Type B pancreatic cell (in vitro differentiated cells): ENCODE measurements at places on chromosomes 1 and 21. TPM values are rescaled to one million over a fixed set of nuclear protein-coding genes. Genes with fewer than 3 reads are reported as not detected.

- H3K4me3 ChIP-seq: no peak overlapping the region
- DNase-seq: no peak
- no peak overlapping the region for H3K27ac ChIP-seq
- H3K36me3 ChIP-seq: no peaks in the 10 kb centered on the region
- H3K27me3 ChIP-seq: no peaks in the 10 kb centered on the region
- peaks cover 47% of the 10 kb centered on the region for H3K4me1 ChIP-seq
These were observed 4.2 kb downstream of the RERE start for GRCh38 chr1:8813016-8813763.

DNA sequence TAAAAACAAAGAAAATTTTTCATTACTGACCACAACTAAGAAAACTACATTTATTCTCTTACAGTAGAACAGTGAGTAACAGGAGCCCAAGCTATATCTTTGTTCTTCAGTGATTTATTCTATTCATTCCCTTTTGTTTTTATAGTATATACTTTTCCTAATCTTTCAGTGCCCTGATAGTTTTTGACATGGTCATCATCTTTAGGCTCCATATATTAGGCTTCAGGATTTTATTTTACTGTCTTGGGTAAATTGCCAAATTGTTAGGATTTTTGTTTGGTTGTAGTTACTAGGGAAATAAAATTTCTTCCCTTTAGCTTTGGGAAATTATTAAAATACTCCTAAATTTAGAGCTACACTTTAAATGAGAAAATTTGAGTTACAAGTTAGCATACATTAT, 10.3 kb downstream of the FBXO28 start:
- H3K4me3 ChIP-seq: no peak overlapping the region
- no peak for DNase-seq
- no peak overlapping the region for H3K27ac ChIP-seq
- H3K36me3 ChIP-seq: peaks cover 13% of the 10 kb centered on the region

GRCh38 chr21:45868488-45868887, 113.1 kb upstream of the COL6A1 start:
- DNase-seq: no peak
- H3K36me3 ChIP-seq: no peaks in the 10 kb centered on the region

DNA sequence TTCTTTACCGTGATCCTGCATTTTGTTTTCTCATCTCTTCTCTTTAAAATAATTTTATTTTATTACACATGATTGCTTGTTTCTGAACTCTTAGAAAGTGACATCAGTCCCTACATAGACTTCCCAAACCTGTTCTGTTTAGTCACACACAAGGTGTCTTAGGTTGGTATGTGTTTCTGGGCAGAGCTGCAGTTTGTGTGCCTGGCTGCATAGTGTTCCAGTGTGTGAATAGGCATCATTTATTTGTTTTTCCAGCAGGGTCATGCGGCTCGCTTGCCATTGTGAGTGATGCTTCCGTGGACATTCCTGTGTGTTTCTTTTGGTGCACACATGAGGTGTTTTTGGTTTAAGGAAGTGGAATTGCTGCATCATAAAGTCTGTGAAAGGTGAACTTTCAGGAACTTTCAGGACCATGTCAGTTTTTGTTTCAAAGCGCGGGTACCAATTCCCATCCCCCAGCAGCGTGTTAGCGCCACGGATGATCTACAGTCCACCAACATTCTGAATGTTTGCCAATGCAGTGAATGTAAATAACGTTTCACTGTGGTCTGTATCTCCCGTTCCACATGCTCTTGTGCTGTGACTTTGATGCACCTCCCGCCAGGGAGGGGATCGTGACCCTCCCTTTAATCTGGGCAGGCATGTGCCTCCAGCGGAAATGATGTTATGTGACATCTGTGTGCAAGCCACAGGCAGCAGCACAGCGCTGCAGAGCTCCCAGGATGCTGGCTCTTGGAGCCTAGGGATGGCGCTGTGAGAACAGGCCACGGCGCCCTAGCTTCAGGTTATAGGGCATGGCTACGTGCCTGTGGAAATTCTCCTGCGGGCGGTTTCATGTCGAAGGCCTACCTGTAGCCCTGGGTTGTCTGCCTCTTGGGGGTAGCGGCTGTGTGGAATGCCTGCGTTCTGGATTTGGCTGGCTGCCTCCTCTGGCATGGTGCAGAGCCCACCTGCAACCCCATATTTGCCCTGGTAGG, 144.6 kb upstream of the COL6A1 start:
- H3K36me3 ChIP-seq: no peaks in the 10 kb centered on the region
- no peak overlapping the region for H3K4me3 ChIP-seq
- no peaks in the 10 kb centered on the region for H3K27me3 ChIP-seq

The SNRNP40 gene
- total RNA-seq: 57.1 and 79.9 TPM in 2 replicates

- no peak overlapping the region for H3K4me3 ChIP-seq
- H3K27me3 ChIP-seq: no peaks in the 10 kb centered on the region
- DNase-seq: no peak
These were observed 17.1 kb downstream of the MORC3 start for GRCh38 chr21:36337099-36337509.

The TDRD5 gene
- total RNA-seq: 0.52 TPM in 1 of 2 replicates, not detected in the other

- peaks cover 32% of the 10 kb centered on the region for H3K36me3 ChIP-seq
- no peak overlapping the region for H3K4me3 ChIP-seq
- DNase-seq: no peak
- no peaks in the 10 kb centered on the region for H3K27me3 ChIP-seq
- H3K4me1 ChIP-seq: no peaks in the 10 kb centered on the region
These were observed 25.8 kb downstream of the HYI start for GRCh38 chr1:43427941-43428340.

- no peaks in the 10 kb centered on the region for H3K4me1 ChIP-seq
- no peak overlapping the region for H3K27ac ChIP-seq
- H3K36me3 ChIP-seq: no peaks in the 10 kb centered on the region
- peak overlapping the region; percentile 14 for H3K4me3 ChIP-seq
- peaks cover 73% of the 10 kb centered on the region for H3K27me3 ChIP-seq
- no peak for DNase-seq
These were observed 493 bp upstream of the ESPN start for GRCh38 chr1:6424000-6424565.

DNA sequence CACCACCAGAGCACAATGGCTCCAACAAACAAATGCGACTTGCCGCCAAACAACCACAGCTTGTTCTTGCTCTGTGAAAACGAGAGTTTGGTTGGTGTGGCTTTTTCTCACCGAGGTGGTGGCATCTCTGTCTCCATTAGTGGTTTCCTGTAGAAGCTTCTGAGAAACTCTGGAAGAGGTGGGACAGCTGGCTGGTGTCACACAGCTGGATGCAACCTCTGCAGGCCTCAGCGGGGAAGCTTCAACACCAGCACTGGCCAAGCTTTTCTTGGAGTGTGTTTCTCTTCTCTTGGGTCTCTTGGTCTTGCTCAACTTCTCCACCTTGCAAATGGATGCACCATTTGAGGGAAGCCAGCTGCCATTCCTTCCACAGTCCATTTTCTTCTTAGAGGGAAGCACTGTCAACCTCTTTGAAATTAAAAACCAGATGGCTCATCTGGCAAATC, 124.8 kb downstream of the KCNN3 start:
- no peak overlapping the region for H3K4me3 ChIP-seq
- peaks cover 59% of the 10 kb centered on the region for H3K27me3 ChIP-seq
- H3K36me3 ChIP-seq: no peaks in the 10 kb centered on the region
- DNase-seq: no peak
- no peak overlapping the region for H3K27ac ChIP-seq

- H3K36me3 ChIP-seq: no peaks in the 10 kb centered on the region
- H3K4me1 ChIP-seq: peaks cover 53% of the 10 kb centered on the region
- H3K27ac ChIP-seq: peak overlapping the region; percentile 70
- H3K4me3 ChIP-seq: peak overlapping the region; percentile 93
- DNase-seq: no peak
These were observed 1.6 kb downstream of the TRAF5 start for GRCh38 chr1:211328084-211328694.

- H3K4me1 ChIP-seq: peaks cover 14% of the 10 kb centered on the region
- H3K27ac ChIP-seq: no peak overlapping the region
- H3K36me3 ChIP-seq: peaks cover 4% of the 10 kb centered on the region
- no peak for DNase-seq
These were observed 46.2 kb upstream of the BCL10 start for GRCh38 chr1:85322655-85323054.

- no peaks in the 10 kb centered on the region for H3K4me1 ChIP-seq
- no peak overlapping the region for H3K27ac ChIP-seq
- H3K4me3 ChIP-seq: no peak overlapping the region
- DNase-seq: no peak
- H3K27me3 ChIP-seq: no peaks in the 10 kb centered on the region
- no peaks in the 10 kb centered on the region for H3K36me3 ChIP-seq
These were observed 287.8 kb upstream of the CHRM3 start for GRCh38 chr1:239098400-239099037.

DNA sequence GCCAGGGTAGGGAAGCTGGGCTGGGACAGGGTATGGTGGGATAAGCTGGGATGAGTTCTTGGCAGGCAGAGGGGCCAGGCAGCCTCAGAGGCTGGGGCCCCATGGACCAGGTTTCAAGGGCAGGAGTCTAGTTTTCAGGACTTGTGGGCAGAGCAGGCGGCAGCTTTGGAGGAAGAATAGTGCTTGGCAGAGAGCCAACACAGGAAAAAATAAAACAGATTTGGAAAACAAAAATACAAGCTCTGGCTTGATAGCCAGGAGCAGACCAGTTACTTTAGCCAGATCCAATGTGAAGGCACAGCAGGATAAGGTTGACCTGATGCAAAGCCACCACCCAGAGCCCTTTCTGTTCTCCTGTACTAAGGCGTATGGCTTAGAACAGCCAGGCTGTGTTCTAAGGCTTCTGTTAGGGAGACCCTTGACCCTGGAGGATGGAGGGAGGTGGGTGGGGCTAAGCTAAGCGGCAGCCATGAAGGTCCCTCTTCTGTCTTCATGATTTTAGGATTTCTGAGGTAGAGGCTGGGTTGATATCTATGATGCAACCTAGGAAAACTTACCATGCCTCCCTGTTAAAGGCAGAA, 5.5 kb downstream of the TRAF5 start:
- no peaks in the 10 kb centered on the region for H3K36me3 ChIP-seq
- H3K27ac ChIP-seq: no peak overlapping the region
- peaks cover 59% of the 10 kb centered on the region for H3K4me1 ChIP-seq
- H3K27me3 ChIP-seq: peaks cover 6% of the 10 kb centered on the region
- DNase-seq: no peak
- no peak overlapping the region for H3K4me3 ChIP-seq

The ELAVL4 gene
- total RNA-seq: 1.0 and 2.5 TPM in 2 replicates

GRCh38 chr1:1757422-1758058, 20.7 kb downstream of the NADK start:
- H3K4me1 ChIP-seq: no peaks in the 10 kb centered on the region
- H3K27ac ChIP-seq: no peak overlapping the region
- H3K36me3 ChIP-seq: peaks cover 3% of the 10 kb centered on the region
- H3K27me3 ChIP-seq: no peaks in the 10 kb centered on the region

DNA sequence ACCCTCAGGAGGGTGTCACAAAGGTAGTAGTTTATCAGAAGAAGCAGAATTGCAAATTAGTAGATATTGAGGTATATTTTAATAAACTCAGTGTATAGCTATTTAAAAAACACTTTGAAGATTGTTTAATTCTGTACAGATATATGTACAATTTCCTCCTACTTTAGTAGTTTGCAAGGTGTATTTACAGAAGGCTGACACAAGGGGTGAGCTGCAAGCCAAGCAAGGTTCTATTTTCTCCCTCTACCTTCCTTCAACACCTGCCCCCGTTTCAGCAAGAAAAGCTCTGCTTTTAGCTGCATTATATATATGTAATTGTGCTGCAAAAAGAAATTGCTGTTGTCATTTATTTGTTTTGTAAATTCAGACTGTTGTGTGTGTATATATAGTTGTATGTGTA, 674.2 kb upstream of the PKN2 start:
- H3K4me3 ChIP-seq: no peak overlapping the region
- no peaks in the 10 kb centered on the region for H3K4me1 ChIP-seq
- no peak for DNase-seq
- H3K27ac ChIP-seq: no peak overlapping the region
- H3K36me3 ChIP-seq: no peaks in the 10 kb centered on the region

GRCh38 chr1:20178634-20179370, 7.1 kb upstream of the UBXN10 start:
- H3K4me3 ChIP-seq: no peak overlapping the region
- peaks cover 3% of the 10 kb centered on the region for H3K36me3 ChIP-seq
- H3K4me1 ChIP-seq: peaks cover 18% of the 10 kb centered on the region
- peaks cover 23% of the 10 kb centered on the region for H3K27me3 ChIP-seq
- no peak for DNase-seq

DNA sequence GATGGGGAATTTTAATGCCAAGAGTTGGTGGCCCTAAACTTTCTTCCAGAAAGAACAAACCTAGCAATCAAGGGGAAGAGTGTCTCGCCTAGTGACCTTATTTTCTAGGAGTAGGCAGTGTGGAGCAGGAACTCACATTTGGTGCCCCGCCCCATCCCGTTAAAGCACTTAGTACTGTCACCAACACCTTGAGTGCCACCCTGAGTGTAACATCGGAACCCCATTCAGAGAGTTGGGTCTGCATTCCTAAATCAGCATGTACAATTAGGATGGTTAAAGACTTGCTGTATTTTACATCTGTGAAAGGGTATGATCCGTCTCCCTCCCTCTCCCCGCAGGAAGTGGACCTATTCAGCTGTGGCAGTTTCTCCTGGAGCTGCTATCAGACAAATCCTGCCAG, 15.5 kb downstream of the ETS2 start:
- H3K36me3 ChIP-seq: peaks cover 67% of the 10 kb centered on the region
- no peak overlapping the region for H3K4me3 ChIP-seq
- DNase-seq: no peak
- H3K27me3 ChIP-seq: no peaks in the 10 kb centered on the region
- no peaks in the 10 kb centered on the region for H3K4me1 ChIP-seq
- peak overlapping the region; percentile 99 for H3K27ac ChIP-seq

The OR6N1 gene
- not detected in 2 replicates for total RNA-seq

DNA sequence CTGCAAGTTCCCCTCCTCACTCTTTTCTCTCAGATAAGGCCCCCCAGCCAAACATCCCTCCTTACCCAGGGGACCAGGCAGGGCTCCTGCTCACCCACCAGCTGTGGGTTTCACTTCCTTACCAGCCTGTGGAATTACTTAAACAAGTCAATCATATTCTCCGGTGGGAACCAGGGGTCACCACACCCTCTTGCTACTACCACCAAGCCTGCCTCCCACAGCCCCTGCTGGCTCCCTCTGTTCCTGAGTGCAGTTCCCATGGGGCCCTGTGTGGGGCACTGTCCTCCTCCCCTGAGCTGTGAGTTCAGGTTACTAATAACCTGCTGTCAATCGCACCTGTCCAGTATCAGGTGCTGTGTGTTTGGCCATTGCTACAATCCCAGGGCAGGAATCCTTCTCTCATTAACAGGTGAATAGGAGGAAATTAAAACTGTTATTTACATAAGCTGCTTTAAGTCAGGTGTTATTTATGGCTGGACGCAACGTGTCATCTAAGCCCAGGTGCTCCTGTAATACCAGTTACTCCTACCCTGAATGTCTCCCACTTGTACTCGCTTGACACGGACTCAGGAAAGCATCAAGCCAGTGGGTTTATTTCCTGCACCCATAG, 53.1 kb upstream of the LBR start:
- H3K27ac ChIP-seq: no peak overlapping the region
- H3K4me3 ChIP-seq: no peak overlapping the region
- peaks cover 19% of the 10 kb centered on the region for H3K4me1 ChIP-seq

GRCh38 chr1:67690411-67690810, 5.4 kb downstream of the GADD45A start:
- no peak for DNase-seq
- peaks cover 23% of the 10 kb centered on the region for H3K4me1 ChIP-seq
- H3K4me3 ChIP-seq: no peak overlapping the region
- peaks cover 22% of the 10 kb centered on the region for H3K36me3 ChIP-seq
- no peaks in the 10 kb centered on the region for H3K27me3 ChIP-seq
- no peak overlapping the region for H3K27ac ChIP-seq

The RGS1 gene
- 1.1 and 1.2 TPM in 2 replicates for total RNA-seq

GRCh38 chr1:161190962-161191521, 7.8 kb downstream of the ADAMTS4 start:
- H3K4me3 ChIP-seq: no peak overlapping the region
- no peak overlapping the region for H3K27ac ChIP-seq
- H3K36me3 ChIP-seq: no peaks in the 10 kb centered on the region
- peaks cover 5% of the 10 kb centered on the region for H3K4me1 ChIP-seq
- H3K27me3 ChIP-seq: no peaks in the 10 kb centered on the region
